Transverse colon (tissue), 4 donors: ENCODE measurements at places on chromosomes 7 and 10. TPM values are rescaled to one million over a fixed set of nuclear protein-coding genes. Genes with fewer than 3 reads are reported as not detected.

The TUBAL3 gene
- 0.40 TPM for total RNA-seq

The LLCFC1 gene
- not detected for total RNA-seq

The MDFIC gene
- total RNA-seq: 10.1 TPM

The GPER1 gene
- total RNA-seq: 10.4 TPM

The NCOA4 gene
- 208 TPM for total RNA-seq

The SEC24C gene
- 101 TPM for total RNA-seq

The GPR15LG gene
- total RNA-seq: 270 TPM

DNA sequence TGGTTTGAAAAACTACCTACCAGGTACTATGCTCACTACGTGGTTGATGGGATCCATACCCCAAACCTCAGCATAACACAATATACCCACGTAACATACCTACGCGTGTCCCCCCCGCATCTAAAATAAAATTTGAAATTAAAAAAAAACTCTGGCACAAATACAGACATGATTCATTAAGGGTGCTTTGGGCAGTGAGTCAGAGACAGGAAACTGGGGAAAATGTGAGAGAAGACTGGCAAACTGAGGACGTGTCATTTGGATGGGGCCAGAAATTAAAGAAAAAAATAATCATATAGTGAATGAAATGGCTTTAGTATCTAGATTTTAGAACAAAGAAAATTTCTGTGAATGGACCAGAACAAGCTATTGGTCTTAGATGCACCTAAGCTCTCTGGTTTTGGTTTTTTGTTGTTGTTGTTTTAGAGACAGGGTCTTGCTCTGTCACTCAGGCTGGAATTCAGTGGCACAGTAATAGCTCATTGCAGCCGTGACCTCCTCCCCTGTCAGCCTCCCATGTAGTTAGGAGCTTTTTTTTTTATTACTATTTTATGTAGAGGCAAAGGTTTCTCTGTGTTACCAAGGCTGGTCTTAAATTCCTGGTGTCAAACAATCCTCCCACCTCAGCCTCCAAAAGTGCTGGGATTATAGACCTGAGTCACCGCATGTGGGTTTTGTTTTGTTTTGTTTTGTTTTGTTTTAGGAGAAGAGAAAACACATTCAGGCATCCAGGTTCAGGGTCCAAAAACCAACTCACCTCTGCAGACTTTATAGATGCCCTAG lies 5.9 kb upstream of the PRSS58 start:
- DNase-seq: no peak

DNA sequence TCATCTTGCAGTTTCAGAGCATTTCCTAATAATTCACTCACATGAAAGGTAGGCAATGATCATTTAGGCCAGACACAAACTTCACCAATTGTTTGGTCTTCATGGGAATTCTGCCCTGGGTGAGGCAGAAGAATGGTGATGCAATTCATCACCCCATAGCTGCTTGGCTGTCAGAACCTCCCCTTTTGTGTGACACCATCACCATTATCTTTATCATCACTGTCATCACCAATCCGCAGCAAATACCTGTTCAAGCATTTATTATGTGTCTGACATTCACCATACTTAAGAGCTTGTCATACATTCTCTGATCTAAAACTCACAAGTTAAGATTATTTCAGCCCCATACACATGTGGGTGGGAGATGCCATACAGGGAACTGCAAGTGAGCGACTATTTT lies 799.5 kb upstream of the LRRN3 start:
- DNase-seq: no peak

DNA sequence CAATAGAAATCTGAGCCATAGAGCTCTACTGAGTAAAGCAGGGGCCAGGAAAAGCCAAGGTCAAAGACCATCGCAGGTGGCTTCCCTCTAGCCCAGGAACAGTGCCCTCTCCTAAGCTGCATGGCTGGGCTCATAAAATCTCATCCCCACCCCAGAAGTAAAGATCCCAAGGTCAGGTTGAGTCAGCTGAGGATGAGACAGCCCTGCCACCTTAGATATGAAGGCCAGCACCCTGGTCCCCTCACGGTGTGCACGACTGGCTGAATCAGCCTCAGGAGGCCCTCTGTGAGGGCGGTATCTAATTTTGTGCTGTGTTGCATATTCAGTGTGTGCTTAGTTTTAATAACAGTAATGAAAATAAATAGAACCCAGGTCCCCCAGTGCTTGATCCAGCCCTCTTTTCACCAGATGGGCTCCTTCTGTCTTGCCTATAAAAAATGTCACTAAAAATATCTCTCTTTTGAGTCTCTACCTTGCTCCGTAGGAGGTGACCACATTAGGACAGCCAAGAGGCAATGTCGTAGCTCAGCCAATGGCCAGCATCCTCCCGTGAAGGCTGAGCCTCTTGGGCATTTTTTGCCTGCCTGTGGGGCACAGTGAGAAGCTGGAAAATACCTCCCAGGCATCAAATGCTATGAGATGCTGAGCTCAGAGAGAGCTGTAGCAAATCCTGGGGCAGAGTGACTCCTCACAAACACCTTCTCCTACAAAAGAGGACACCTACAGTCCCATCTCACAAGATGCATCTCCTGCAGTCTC lies 424.0 kb downstream of the PLXNA4 start:
- no peak for DNase-seq

GRCh38 chr10:60990663-60991062 lies 46.7 kb upstream of the RHOBTB1 start:
- DNase-seq: no peak

GRCh38 chr10:104253106-104253505 lies 1.6 kb upstream of the GSTO1 start:
- DNase-seq: no peak

GRCh38 chr7:134826105-134826504 lies 46.7 kb downstream of the CALD1 start:
- DNase-seq: no peak

DNA sequence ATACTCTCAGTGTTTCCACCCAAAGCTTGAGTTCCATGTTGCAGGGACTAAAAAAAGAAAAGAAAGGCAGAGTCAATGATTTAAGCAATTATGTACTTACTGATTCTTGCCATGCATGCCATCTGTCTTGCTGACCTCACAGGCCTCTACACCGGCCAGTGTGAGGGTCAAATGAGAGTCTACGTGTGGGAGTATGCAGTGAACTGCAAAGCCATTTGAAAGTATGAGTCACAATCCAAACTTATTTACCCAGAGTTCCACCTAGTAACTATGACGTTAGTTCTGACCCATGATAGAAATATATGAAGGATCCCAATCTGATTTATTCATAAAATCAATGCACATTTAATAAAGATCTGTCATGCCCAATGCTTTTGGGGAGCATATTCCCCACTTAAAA lies 26.5 kb downstream of the PDE1C start:
- DNase-seq: no peak
